ENCODE measurements at places on chromosomes 1 and 21. TPM values are rescaled to one million over a fixed set of nuclear protein-coding genes. Genes with fewer than 3 reads are reported as not detected.

DNA sequence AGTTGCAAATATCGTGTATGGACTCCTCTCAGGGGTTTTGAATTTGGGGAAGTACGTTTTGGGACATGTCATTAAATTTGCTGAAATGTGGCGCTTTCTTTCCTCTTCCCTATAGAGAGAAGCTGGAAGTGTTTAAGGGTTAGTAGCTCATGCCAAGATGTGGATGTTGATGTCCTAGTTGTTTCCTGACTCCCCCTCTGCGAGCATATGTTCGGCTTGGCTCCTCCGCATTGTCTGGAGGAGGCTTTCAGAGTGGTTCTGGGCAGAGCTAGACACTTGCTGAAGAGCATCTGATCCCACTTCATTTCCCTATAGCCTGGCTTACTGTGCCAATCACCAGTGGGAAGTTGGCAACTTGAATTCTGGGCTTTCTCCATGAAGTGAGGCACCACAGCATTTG, 347.4 kb upstream of the B3GALT2 start:
- H3K4me1 ChIP-seq, result no peaks in the 10 kb centered on the region
- H3K4me3 ChIP-seq, result no peak overlapping the region
- no peak overlapping the region for H3K27ac ChIP-seq

GPR37L1 gene
- total RNA-seq, result not detected

- H3K4me1 ChIP-seq, result no peaks in the 10 kb centered on the region
- no peak overlapping the region for H3K27ac ChIP-seq
- no peaks in the 10 kb centered on the region for H3K36me3 ChIP-seq
- no peak for DNase-seq
Observed at GRCh38 chr1:180609643-180610555, 21.9 kb upstream of the XPR1 start.

- no peaks in the 10 kb centered on the region for H3K36me3 ChIP-seq
- no peak overlapping the region for H3K4me3 ChIP-seq
- DNase-seq, result no peak
- no peaks in the 10 kb centered on the region for H3K27me3 ChIP-seq
Observed at GRCh38 chr1:200925831-200926230, 31.1 kb downstream of the INAVA start.

DNA sequence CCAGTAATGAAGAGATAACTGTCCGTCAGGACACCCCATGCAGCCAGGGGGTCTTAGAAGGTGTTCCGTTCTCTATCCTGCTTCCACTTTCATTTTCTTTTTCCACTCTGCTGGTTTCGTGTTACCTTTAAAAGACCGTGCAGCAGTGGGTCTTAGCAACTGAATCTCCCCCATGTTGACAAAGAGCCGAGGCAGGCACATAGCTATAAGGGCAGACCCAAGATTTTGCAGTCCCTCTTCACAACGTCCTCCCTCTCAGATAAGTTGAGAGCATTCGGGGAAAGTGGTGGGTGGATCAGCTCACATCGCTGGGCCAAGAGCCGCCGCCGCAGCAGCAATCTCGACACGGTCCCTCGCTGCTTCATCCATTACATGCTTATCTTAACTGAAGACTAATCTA, 355.5 kb downstream of the LMO4 start:
- no peak overlapping the region for H3K27ac ChIP-seq
- H3K4me1 ChIP-seq, result no peaks in the 10 kb centered on the region
- no peak overlapping the region for H3K4me3 ChIP-seq
- H3K27me3 ChIP-seq, result no peaks in the 10 kb centered on the region
- no peaks in the 10 kb centered on the region for H3K36me3 ChIP-seq

- no peaks in the 10 kb centered on the region for H3K4me1 ChIP-seq
- no peak overlapping the region for H3K27ac ChIP-seq
- H3K36me3 ChIP-seq, result peaks cover 33% of the 10 kb centered on the region
- no peak for DNase-seq
Observed at GRCh38 chr21:25952306-25952705, 217.5 kb downstream of the GABPA start.

All from SJSA1 (cell line).